ENCODE measurements at places on chromosomes 6 and 20.
A peak's percentile ranks its signal among the peaks of the same experiment; 100 is the strongest.

GRCh38 chr20:50675671-50676376, 15.5 kb downstream of the RIPOR3 start:
- DNase-seq: peak; percentile 75

DNA sequence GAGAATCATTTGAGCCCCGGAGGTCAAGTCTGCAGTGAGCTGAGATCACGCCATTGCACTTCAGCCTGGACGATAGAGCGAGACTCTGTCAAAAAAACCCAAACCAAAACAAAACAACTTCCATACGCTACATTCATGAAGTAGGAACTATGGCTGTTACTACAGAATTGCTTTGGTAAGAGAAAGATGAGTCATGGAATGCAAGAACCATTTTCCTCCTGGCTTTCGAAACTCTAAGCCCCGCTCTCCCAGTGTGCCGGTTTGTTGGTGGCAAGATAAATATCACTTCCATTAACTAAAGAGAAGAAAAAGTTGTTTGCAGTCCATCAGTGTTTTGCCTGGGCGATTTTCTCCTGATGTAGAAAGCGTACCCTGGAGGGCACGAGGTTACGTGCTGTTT, 61.3 kb downstream of the ZDHHC14 start:
- no peak for DNase-seq

- no peak for DNase-seq
Measured at GRCh38 chr6:82712826-82713225, 349.2 kb downstream of the TPBG start.

DNA sequence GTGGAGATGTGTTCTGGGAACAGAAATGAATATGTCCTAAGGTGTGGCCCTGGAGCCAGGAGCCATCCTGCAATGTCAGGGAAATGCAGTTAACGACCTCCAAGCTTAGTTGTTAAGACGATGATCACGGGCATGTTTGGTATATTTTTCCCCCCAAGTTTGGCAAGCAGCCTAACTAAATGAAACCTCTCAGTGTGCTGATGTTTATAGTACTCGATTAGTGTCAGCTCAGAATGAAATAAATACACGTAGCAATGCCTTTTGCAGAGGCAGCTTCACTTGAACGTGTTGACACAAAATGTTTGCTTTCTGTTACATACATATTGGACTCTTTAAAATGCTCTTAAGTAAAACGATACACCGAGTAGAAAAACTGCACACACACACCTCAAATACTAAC, 76.2 kb upstream of the OLIG3 start:
- no peak for DNase-seq

DNA sequence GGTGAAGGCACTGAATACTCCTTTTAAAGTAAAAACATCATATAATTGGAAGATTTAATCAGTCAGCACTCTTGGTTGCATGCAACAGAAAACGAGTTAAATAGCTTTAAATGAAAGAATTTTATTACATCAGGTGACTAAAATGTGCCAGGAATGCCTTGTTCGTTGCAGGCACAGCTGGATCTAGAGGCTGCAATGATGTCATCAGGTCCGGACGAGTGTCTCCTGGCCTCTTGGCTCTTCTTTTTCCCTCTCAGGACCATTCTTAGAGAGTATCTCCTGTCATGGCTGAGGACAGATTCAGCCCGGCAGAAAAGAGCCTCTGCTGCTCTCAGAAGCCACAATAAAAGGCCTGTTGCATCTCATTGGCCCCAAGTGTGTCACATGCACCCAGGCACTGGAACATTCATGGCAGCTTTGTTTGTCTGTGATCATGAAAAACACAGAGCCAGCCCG, 510.7 kb upstream of the SULF2 start:
- no peak for DNase-seq

DNA sequence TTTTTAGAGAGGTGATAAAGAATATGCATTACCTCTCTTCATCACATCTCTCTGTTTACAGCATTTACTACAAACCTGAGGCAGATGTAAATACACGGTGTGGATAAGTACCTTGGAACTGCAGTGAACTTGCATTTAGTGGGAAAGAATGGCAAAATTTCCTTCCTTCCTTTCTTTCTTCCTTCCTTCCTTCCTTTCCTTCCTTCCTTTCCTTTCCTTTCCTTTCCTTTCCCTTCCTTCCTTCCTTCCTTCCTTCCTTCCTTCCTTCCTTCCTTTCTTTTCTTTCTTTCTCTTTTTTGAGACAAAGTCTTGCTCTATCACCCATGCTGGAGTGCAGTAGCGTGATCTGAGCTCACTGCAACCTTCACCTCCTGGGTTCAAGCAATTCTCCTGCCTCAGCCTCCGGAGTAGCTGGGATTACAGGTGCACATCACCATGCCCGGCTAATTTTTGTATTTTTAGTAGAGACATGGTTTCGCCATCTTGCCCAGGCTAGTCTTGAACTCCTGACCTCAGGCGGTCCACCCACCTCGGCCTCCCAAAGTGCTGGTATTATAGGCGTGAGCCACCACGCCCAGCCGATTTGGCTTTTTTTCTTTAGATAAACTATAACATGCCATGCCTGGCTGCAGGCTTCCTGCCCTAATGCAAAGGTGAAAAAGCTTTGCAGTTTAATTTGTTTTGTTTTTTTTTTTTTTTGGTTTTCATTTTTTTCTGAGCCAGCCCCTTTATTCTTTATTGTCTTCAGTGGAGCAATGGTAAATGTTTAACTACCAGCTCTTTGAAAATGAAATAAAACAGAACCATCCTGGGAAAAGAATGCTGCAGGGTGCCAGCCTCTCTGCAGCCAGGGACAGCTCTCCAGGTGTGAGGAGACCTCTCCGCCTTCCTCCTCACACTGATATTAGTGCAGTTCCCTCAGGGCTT, 64.2 kb upstream of the NEDD9 start:
- no peak for DNase-seq

- DNase-seq: no peak
Measured at GRCh38 chr6:150539111-150539510, 60.6 kb upstream of the PLEKHG1 start.

DNA sequence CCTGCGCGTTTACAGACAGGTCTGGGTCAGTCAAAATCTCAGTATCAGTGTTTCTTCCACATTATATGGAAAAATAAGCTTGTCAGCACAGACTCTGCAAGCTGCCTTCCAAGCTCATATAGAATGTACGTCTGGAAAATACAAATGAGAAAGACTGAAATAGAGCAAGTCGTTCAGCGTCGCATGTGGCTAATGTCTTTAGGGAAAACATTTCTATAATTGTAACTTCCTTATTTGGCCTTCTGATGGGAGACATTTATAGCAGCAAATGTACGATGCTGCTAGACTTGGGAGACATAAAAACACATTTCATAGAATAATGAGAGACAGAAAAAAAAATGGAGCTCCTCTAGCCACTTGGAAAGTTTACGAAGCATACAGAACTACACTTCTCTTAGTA, 122.2 kb downstream of the KIF16B start:
- no peak for DNase-seq

GRCh38 chr20:40682104-40682981, 6.7 kb downstream of the MAFB start:
- DNase-seq: no peak

DNA sequence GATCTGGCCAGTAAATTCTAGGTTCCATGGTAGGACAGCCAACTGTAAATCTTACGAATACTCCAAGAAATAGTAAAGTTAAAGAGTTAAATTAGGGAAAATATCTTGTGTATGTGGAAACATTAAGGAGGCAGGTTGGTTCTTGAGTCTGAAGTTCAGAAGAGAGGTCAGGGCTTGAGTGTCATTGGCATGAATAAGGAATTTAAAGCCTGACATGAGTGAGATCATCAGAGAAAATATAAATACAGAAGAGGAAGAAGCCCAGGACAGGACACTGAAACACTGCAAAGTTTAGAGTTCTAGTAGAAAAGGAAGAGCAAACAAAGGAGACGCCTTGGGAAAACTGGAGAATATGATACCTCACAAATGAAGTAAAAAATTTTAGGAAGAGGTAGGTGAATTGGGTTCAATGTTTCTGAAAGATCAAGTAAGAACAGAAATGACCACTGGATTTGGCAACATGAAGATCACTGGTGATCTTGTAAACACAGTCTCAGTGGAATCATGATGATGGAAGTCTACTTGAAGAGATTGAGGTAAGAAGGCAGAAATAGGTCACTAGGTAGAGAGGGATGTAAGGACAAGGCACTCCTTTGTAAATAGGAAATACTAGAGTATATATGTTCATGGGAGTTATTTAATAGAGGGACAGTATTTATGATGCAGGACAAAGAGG, 41.6 kb upstream of the SYNCRIP start:
- no peak for DNase-seq

- DNase-seq: no peak
Measured at GRCh38 chr20:32052090-32052777, at the start of gene HCK. TSS of gene HCK (plus strand) at chr20:32052242.

- no peak for DNase-seq
Measured at GRCh38 chr20:63435552-63435951, 36.9 kb downstream of the KCNQ2 start.

DNA sequence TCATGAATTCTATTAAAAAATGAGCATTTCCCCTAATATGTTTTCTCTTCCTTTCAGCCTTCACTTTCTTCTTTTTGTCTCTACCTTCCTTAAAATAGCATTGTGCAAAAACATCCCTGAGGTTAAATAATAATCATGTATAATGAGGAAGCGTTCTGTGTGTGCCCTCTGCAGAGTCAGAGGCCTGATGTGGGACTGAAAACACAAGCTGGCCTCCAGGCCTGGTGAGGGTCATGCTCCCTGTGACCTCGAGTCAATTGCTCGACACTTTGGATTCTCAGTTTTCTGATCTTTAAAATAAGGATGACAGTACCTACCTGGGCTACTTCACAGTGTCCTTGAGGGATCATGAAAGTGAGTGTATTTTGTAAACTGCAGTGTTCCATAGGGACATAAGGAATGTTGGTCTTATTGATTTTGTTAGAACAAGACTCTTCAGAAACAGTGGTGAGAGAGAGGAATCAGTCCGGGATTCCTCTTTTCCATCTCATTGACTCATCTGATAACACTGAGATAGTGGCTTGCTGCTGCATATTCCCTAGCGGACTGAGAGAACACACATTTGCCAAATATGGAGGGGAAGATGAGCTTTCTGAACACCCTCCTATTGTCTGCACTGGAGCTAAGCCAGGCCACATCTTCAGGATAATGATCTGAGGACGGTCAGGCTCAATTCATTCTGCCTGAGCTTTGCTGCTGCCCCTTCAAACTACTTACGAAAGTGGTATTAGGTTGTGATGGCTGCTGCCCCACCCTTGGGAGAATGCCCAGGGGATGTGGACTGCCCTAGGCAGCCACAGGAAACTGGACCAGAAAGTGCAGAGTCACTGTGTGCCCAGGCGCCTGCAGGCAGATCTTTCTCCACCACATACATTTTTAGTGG, 39.6 kb upstream of the PDE7B start:
- DNase-seq: peak; percentile 37

Data from HTR-8/SVneo (cell line).